ENCODE measurements at places on chromosomes 7 and 10.

- no peak for DNase-seq
Observed at GRCh38 chr7:71842381-71842780, 569.8 kb downstream of the CALN1 start.

DNA sequence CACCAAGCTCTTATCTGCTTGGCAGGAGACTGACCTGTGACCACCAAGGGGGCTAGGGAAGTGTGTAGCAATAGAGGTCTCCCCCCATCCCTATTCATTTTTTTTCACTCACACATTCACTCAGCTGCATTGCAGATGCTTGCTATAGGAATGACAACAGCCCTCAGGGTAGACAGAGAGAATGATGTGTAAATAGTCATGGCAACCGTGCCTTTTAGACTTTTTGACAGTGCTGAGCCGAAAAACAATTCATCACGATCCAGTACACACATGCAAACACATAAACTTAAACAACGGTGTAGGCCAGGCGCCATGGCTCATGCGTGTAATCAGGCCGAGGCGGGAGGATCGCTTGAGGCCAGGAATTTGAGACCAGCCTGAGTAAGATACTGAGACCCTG lies 7.6 kb upstream of the ELN start:
- no peak for DNase-seq

DNA sequence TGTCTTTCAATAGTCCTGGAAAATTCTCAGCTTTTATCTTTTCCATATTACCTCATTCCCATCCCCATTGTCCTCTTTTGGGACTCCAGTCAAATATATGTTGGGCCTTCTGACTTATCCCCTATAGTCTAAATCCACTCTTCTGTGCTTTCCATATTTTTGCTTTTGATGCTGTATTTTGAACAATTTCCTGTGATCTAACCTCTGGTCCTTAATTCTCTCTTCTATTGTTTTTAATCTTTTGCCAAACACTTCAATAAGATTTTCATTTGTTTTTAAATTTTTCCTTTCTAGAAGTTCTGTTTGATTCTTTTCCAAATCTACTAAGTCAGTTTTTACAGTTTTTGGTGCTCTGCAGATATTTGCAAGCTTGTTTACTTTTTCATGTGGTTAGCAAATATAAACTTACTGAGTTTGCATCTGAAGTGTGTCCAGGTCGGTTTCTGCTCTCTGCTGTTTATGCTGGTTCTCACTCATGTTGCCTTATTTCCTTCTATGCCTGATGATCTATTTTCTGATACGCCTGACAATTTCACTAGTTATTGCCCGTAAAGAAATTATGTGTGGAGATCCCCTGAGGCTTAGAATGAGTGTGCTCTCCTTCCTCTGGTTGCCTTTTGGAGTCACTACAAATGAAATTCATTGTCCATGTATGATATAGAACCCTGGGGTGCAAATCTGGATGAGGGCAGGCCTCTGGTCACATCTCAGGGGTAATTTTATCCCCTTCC lies 110.4 kb downstream of the RBM20 start:
- DNase-seq = no peak

DNA sequence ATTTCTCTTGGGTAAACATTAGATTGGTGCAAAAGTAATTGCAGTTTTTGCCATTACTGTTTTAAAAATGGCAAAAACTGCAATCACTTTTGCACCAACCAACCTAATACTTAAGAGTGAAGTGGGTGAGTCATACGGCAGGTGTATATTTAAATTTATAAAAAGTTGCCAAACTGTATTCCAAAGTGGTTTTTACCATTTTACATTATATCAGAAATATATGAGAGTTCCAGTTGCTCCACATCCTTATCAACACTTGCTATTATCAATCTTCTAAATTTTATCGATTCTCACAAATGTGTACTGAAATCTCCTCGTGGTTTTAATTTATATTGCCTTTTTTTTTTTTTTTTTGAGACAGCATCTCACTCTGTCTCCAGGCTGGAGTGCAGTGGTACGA lies 3.5 kb upstream of the SCRN1 start:
- DNase-seq = no peak

DNA sequence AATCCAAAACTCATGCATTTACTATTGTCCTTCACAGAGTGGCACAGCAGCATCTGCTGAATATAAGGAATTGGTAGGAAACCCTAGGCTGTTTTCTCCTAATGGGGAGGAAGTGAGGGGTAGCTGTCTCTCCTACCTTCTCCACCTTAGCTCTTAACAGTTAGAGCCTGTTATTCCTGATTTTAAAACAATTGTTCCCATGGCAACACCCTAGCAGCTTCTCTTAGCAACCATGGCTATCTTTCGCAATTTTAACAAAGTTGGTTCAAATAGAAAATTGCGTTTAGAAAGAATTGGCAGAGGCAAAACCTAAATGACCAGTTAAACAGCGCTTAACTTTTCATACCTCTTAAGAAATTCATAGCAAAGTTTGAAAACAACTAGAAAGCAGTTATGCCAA lies 603.4 kb upstream of the AUTS2 start:
- DNase-seq = no peak

DNA sequence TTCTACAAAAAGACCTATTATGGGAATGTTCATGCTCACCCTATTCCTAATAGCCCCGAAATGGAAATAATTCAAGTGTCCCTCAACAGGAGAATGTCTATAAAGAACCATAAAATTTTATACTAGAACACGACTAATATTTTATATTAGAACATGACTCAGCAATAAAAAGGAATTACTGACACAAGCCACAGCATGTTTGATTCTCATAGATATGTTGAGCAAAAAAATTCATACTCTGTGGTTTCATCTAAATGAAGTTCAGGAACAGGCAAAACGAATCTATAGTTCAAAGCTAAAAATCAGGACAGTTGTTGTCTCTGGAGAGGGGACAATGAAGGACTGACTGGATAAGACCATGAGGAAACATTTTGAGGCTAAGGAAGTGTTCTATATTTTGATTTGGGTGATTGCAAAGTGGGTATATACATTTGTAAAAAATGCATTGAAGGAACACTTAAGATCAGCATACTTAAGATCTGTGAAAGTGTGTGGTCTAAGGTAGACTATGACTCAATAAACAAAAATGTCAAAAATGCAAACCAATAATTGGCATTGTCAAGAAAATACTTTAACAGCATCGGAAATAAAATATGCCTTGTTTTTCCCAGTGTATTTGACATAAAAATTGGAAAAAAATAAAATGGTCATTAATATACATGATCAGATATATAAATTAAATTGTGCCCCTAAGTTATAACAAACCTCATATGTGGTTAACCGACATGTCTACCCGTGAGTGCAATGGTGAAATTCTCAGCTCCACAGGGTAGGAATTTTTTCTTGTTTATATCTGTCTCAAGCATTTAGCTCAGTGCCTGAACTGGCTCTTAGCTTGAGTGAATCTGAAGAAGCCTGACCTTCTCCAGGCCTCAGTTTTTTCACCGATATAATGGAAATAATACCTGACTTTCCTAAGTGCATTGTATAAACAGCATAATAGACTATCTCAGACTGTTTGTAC lies 124.9 kb upstream of the CTTNBP2 start:
- DNase-seq = no peak

- DNase-seq = no peak
Observed at GRCh38 chr7:137474540-137475026, 131.1 kb upstream of the PTN start.

- no peak for DNase-seq
Observed at GRCh38 chr10:122301055-122301810, 30.1 kb downstream of the BTBD16 start.

DNA sequence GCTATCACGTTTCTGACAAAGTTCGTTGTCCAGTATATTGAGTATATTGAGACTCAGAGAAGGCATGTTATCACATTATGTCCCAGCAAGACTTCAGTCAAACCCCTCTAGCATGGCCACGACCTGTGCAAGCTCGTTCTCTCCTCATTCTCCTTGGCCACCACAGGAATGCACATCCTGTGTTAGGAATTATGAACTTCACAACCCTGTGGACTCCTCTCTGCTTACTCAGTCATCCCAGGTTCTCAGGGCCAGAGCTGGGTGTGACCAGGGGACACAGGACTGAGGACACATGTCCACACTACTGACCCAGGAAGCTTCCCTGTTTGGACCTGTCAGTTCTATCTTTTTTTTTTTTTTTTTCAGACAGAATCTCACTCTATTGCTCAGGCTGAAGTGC lies 4.4 kb downstream of the SH2D4B start:
- no peak for DNase-seq

GRCh38 chr10:96138102-96138501 lies 8.0 kb downstream of the ZNF518A start:
- no peak for DNase-seq

GRCh38 chr10:32954545-32955298 lies 3.3 kb downstream of the ITGB1 start:
- DNase-seq = no peak

- no peak for DNase-seq
Observed at GRCh38 chr7:79245623-79246249, 207.7 kb downstream of the MAGI2 start.

- DNase-seq = no peak
Observed at GRCh38 chr7:26065652-26066051, 86.3 kb upstream of the NFE2L3 start.

GRCh38 chr7:116805100-116805544 lies 57.3 kb upstream of the CAPZA2 start:
- no peak for DNase-seq

DNA sequence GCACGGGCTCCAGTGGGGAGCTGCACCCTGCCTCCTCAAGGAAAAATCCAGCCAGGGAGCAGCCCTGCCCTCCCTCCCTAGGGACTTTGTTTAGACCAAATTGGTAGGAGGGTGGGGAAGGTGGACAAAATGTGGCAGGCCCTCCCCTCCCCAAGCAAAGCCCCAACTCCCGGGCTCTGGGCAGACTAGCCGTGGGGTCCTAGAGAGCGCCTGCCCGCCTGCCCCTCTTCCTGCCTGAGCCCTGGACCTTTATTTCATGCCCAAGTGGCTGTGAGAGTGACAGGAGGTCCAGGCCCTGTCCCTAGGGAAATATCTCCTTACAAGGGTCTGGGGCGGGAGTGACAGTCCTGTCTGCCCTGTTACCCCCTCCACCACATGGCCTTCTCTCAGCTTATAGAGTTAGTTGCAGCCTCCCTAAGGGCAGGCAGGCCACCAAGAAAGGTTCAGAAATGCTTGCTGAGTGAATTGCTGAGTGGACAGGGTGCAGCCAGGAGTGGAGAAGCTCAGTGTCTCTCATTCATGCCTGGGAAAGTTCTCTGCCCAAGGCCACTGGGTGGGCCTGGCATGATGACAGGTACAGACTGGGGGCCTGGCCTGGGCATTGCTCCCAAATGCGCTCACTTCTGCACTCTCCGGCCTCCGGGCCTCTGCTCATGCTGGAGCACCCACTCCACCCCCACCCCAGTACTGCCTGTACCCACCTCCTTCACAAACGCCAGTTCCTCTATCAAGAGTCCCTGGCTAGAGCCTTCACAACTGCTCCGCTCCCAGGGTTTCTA lies 25.2 kb downstream of the DNAJB12 start:
- no peak for DNase-seq

- no peak for DNase-seq
Observed at GRCh38 chr7:88127637-88128290, 92.1 kb downstream of the SRI start.

DNA sequence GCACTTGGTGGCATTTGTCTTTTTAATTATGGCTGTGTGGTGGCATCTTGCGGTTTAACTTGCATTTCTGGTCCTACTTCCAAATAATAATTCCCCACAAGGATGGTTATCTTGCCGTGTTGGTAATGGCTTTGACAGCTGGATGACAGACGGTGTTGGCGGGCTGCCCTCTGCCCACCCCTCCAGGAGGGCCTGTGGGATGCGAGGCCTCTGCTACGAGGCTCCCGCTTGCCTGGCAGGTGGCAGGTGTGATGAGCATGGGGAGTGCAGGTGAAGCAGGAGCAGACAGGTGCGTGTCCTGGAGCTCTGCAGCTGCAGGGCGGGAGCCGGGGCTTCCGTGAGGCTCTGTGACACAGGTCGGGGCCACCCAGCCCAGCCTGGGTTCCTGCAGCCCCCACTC lies 11.8 kb downstream of the INPP5A start:
- no peak for DNase-seq

All from activated T-cell treated with anti-CD3 and anti-CD28 coated beads for 1 hour (primary cell).